NCI-H2081 treated with DMSO at 0.1 percent for 48 hours (cell line): ENCODE measurements at places on chromosomes 12 and 14.

DNA sequence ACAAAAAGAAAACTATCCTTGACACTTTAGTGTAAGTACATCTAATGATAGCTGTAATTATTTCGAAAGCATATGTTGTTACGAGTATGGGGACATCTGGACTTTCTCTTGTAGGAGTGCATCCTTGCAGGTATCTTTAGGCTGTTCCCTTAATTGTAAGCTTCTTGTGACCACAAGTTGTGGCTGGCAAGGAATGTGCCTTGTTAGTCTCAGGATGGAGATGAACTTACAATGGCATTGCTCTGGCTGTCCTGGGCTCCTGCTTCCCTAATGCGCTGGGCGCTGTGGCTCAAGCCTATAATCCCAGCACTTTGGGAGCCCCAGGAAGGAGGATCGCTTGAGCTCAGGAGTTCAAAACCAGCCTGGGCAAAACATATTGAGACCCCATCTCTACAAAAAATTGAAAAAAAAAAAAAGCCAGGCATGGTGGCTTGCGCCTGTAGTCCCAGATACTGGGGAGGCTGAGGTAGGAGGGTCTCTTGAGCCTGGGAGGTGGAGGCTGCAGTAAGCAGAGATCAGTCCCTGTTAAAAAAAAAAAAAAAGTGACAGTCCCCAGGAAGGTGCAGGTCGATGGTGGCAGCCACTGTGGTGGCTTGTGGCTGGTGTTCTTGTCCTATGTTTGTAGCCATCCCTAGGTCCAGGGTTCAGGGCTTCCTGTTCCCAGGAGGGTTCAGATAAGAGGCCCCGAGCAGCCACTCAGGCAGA, 23.7 kb upstream of the PPP1R13B start:
- no peak for DNase-seq

- no peak for DNase-seq
Observed at GRCh38 chr12:121025442-121026226, 9.3 kb upstream of the C12orf43 start.

DNA sequence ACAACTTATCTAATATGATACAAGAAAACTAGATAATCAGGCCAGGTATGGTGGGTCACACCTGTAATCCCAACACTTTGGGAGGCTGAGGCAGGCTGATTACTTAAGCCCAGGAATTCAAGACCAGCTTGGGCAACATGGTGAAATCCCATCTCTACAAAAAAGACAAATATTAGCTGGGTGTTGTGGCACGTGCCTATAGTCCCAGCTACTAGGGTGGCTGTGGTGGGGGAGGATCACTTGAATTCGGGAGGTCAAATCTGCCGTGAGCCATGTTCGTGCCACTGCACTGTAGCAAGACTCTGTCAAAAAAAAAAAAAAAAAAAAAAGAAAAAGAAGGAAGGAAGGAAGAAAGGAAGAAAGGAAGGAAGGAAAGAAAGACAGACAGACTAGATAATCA, 27.0 kb downstream of the ZCRB1 start:
- DNase-seq: no peak

- DNase-seq: no peak
Observed at GRCh38 chr12:129075460-129076208, 222.4 kb downstream of the GLT1D1 start.

GRCh38 chr14:100765296-100765695, 38.6 kb downstream of the DLK1 start:
- DNase-seq: no peak
